ENCODE measurements at places on chromosomes 5 and 9. TPM values are rescaled to one million over a fixed set of nuclear protein-coding genes. Genes with fewer than 3 reads are reported as not detected.

Gene SH3TC2
- polyA plus RNA-seq, result 0.65 TPM

Gene OLFML2A
- polyA plus RNA-seq, result 25.1 TPM

Gene KIF4B
- polyA plus RNA-seq, result 0.27 TPM

Gene C5orf52
- polyA plus RNA-seq, result not detected

Gene PKD2L2
- polyA plus RNA-seq, result 0.26 TPM

Gene ELOVL7
- 16.1 TPM for polyA plus RNA-seq

Gene UGCG
- polyA plus RNA-seq, result 65.4 TPM

Gene PCDH1
- 23.9 TPM for polyA plus RNA-seq

Gene MARCHF3
- 7.0 TPM for polyA plus RNA-seq

Gene TESK1
- polyA plus RNA-seq, result 46.7 TPM

Gene OR1Q1
- not detected for polyA plus RNA-seq

Gene CD180
- 0.97 TPM for polyA plus RNA-seq

Gene LMBRD2
- 18.1 TPM for polyA plus RNA-seq

Gene SVEP1
- polyA plus RNA-seq, result 6.6 TPM

Gene IL17B
- polyA plus RNA-seq, result 1.5 TPM

Gene PTGES
- polyA plus RNA-seq, result 3.3 TPM

Gene LRRC19
- 18.9 TPM for polyA plus RNA-seq

Gene CDH9
- 7.3 TPM for polyA plus RNA-seq

Gene FSD1L
- polyA plus RNA-seq, result 7.4 TPM

Gene BTNL3
- not detected for polyA plus RNA-seq

Gene SCGB3A2
- 0.48 TPM for polyA plus RNA-seq

Gene EFNA5
- 24.7 TPM for polyA plus RNA-seq

Gene TMEM171
- polyA plus RNA-seq, result 5.2 TPM

Gene SLC2A8
- polyA plus RNA-seq, result 23.6 TPM

Gene LURAP1L
- polyA plus RNA-seq, result 19.4 TPM

Gene ATP6V0E1
- 183 TPM for polyA plus RNA-seq

Gene UGT3A2
- polyA plus RNA-seq, result 16.0 TPM

Gene NFIB
- 19.8 TPM for polyA plus RNA-seq

Gene COL5A1
- 111 TPM for polyA plus RNA-seq

Gene SLCO6A1
- not detected for polyA plus RNA-seq

Gene SPATA31C1
- polyA plus RNA-seq, result 0.62 TPM

Gene PCDHB10
- polyA plus RNA-seq, result 6.6 TPM

Gene CDKN2B-AS1
- polyA plus RNA-seq, result not detected
